ENCODE measurements at places on chromosomes 2 and 18.

- DNase-seq, result no peak
These were observed 60.0 kb downstream of the IL1R2 start for GRCh38 chr2:102051692-102052277.

DNA sequence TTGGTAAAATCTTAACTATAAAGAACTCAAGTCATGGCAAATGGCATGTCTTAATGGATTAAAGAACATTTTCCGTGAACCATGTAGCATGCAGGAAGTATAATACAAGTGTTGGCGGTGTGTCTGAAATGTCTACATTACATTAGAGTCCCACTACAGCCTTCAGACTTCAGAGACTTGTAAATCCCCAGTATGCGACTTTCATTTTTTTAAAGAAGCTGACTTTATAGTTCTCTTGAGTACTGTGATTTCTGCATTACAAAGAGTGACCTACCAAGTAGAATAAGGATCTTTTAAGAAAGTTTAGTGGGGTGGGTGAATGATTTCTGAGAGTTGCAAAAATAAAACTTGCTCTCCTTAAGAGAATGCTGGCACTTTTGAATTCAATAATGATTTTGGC, 140.7 kb upstream of the FN1 start:
- DNase-seq, result no peak

GRCh38 chr2:37388074-37388473, 43.6 kb downstream of the QPCT start:
- DNase-seq, result no peak

- DNase-seq, result no peak
These were observed 38.9 kb upstream of the SERPINE2 start for GRCh38 chr2:224077773-224078507.

- DNase-seq, result no peak
These were observed 73.3 kb downstream of the KCNJ3 start for GRCh38 chr2:154771664-154772284.

DNA sequence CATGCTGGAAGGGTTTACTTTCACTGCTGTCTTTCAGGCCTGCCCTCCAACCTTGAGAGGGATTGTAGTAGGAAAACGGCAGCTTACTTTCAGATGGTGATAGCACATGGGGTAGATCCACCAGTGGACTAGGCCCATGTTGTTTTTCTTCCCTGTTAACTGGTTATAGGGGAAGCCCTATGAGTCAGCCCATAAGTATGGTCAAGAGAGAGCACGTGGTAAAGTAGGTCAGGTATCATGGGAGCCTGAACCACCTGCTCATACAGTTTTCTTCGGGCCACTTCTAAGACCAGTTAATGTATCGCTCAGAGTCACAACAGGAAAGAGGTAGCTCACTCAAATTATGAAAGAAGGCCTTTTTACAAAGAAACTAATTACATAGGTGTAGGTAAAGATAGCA, 33.0 kb downstream of the PDK1 start:
- no peak for DNase-seq

- DNase-seq, result no peak
These were observed 122.0 kb upstream of the REV1 start for GRCh38 chr2:99611786-99612185.

GRCh38 chr18:25814841-25815458, 275.5 kb downstream of the SS18 start:
- DNase-seq, result no peak
